CD4-positive, alpha-beta T cell treated with Interferon alpha-2 for 1 hour (primary cell): ENCODE measurements at places on chromosomes 11 and 22.

GRCh38 chr11:57357856-57358255, 19.7 kb downstream of the P2RX3 start:
- DNase-seq, result no peak

DNA sequence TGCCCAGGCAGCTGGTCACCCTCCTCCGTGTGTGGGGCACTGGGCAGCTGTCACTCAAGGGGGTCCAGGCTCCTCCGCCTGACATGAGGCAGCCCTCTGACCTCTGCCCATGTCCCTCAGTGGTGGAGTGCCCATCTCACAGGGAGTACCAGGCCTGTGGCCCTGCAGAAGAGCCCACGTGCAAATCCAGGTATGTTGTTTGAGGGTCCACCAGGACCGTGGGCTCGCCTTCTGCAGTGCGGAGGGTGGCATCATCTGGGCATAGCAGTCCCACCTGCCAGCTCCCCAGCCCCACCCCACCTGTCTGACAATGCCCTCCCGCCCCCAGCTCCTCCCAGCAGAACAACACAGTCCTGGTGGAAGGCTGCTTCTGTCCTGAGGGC, 30.5 kb downstream of the MUC2 start:
- no peak for DNase-seq

DNA sequence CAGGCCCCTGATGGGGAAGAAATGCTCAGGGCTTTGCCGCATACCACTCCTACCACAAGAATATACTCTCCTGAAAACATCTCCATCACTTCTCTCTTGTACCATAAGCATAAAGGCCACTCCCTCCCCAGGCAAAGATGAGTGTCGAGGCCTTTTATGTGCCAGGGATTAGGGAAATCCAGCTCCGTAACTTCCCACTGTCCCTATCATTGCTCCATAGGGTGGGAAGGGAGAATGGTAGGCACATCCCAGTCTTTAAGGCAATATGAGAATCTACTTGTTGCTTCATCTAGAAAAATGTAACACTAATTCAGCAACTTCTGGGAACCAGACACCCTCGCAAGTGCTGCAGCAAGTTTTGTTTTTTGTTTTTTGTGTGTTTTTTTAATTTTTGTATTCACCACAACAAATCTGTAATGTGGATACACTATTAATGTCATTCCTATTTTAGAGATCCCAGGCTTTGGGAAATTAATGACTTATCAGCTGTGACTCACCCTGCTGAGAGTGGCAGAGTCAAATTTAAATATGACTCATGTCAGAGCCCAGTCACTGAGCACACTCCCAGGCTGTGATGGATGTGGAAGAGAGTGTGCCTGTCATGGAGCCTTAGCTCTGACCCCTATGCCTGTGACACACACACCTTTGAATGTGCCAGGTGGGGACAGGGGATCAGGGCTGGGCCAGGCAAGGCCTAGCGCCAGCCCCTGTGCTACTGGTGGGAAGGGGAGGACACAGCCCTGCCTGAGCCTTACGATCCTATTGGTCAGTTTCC, 23.4 kb downstream of the PANX1 start:
- no peak for DNase-seq

GRCh38 chr22:23219822-23220484, 39.6 kb downstream of the BCR start:
- peak; percentile 47 for DNase-seq

DNA sequence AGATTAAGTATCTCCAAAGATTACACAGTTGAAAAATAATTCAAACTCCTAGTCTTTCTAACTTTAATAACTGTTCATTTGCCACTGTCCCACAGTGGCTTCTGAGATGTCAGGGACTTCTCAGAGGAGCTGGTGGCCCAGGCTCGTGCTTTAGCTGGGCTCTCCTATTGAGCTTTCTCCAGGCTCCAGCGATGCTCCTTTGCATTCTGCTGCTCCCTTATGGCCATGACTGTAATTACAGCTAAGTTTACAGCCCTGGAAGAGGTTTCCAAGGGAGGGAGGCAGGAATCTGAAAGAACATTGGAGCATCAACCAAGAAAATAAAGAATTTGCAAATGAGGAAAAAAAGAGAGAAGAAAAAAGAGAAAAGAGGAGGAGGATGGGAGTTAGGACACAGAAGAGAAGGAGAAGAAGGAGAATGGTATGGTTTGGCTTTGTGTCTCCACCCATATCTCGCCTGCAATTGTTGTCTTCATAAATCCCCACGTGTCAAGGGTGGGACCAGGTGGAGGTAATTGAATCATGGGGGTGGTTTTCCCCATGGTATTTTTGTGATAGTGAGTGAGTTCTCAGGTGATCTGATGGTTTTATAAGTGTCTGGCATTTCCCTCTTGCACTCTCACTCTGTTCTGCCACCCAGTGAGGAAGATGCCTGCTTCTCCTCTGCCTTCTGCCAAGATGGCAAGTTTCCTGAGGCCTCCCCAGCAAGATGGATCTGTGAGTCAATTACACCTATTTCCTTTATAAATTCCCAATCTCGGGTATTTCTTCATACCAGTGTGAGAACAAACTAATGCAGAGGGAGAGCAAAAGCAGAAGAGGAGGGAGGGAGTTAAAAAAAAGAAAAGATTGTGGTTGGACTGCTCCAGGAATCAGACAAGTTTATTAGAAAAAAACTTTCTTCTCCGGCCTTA, 857.0 kb downstream of the KCNA4 start:
- DNase-seq, result no peak

GRCh38 chr11:116927163-116927974, 89.9 kb upstream of the APOA1 start:
- peak; percentile 73 for DNase-seq

DNA sequence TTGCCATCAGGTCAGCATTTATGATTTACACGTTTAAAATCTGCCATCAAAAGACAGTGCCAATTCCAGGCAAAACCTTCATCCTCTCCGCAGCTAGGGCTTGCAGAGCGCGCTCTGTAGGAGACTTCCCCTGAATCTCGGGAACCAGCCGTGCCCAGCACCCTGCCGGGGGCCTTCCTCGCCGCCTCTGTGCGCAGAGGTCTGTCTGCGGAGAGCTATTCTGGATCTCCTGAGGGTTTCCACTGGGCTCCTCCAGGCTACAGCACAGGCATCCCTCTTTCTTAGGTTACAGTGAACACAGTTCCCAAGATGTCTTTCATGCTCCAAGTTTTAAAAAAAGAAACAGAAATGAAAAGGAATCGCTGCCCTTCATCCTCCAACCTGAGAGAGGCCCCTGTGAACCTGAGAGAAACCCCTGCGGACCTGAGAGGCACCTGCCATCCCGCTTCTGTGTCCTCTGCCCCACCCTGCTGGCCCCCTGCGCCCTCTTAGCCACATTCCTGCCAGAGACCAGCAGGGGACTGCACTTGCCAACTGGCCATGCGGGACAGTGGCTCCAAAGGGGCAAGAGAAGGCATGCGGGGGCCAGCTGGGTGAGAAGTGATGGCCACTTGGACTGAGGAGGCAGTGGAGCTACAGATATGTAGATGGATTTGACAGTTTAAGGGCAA, 16.1 kb downstream of the TP53AIP1 start:
- DNase-seq, result no peak

DNA sequence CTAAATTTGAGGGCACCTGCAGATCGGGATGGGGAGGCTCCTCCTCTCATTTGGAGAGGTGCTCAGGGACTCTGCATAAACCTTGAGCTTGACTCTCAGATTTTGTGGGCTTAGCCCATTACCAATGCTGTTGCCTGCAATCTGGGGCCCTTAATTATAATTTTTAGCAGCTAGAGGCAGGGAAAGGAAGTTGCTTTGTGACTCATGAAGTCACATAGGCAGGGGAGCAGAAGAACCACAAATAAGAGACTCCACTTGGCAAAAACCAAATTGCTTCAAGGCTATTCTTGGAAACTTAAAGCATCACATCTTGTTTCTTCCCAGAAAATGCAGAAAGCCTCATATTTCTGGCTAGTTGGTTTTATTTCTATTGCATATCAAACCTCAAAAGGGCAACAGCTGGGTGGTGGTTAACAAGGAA, 46.9 kb downstream of the MICAL2 start:
- peak; percentile 22 for DNase-seq

DNA sequence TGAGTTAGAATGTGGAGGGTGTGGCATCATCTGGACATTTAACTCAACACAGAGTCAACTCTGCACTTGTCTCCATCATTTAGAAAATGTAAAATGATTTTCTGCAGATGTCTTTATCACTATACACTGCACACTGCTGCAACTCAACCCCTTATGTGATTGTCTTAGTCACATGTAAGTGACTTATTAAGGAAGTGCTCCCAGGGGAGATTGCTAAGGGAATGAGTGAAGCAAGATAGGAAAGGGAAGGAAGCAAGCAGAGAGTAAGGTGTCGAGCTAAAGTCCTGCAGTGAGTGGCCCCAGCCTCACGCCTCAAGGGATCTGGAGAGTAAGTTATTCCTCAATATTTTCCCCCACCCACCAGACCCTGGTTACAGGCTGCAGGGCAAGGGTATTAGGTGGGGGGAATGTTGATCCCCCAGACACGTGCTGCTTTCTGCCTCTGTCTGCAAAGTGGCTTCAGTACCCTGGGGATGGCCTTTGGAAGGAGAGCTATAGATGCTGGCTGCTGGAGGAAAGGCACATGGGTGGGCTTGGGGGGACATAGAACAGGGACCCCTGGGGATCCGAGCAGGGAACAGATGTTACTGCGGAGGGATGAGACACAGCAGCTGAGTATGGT, 7.2 kb upstream of the CBX6 start:
- DNase-seq, result no peak

DNA sequence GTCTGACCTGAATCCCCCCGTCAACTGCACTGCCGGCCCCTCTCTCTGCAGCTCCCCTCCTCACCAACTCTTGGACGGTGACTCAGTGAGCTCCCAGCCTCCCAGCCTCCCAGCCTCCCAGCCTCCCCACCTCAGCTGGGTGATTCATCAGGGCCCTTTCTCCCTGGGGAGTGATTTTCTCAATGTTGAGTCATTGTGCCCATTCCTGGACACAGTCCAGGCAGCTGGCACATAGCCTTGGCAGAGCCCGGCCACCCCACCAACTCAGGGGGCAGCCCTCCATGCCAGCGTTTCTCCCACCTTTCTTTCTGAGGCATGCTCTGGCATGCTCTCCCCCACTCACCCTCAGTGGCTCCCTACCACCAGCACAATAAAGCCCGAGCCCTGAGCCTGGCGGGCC, 30.7 kb downstream of the PDE2A start:
- no peak for DNase-seq

DNA sequence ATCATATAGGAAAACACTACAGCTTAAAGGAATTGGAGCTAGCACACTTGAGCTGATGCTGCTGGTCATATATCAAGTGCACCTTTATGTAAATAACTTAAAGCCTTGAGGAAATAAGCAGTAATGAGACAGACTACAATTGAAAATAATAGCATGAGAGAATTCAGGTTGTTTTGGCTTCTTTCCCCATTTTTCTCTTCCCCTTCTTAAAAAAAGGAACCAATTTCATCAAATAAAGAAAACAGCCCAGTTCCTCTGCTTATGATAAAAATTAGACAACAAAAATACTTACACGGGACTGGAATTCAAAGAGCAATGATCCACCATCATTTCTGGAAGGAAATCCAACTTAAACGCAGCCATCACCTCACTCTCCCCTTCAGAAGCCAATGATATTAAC, 50.2 kb upstream of the RAPSN start:
- no peak for DNase-seq

- no peak for DNase-seq
Observed at GRCh38 chr11:118933486-118933885, 7.8 kb upstream of the BCL9L start.

DNA sequence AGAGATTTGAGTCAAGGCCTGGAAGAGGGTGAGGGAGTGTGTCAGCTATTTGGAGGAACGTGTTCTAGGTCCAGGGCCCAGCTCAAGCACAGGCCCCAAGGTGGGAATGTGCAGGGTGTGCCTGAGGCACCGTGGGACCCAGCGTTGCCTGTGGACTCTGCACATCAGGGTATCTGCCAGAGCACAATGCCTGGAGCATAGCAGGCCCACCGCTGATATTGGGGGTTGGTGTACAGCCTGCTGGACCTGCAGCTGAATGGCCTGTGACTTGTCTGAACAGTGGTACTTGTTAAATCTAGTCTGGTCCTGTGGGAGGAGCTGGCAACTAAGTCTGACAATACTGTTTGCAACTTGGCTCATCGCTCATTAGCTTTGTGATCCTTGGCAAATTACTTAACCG, 131.7 kb downstream of the GRIK4 start:
- DNase-seq, result no peak

DNA sequence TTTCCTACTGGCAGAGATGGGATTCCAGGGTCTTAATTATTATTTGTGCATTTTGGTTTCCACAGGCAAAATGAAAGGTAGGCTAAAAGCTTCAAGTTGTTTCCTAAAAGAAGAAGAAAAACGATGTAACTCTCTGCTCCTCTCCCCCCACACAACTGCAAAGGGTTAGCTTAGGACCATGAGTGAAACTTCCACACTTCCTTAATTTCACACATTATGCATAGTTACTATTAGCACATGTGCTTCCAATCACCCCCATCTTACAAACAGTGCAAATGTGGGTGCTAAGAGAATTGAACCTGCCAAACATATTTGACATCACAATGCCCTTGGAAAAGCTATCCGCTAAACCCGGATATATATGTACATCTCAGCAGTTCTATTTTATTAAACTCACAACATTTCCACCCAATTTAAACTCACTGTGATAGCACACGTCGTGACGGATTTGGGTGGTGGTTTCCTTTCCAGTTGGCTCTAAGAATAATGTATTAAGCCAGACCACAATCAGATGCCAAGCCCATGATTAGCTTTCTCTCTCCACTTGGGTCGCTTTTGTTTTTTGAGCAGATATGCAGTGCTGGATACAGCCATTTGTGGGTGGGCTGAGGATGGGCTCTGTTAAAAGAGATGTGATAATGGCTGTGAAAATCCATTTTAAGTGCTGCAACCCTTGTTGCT, 245.0 kb upstream of the POU2AF2 start:
- no peak for DNase-seq

- no peak for DNase-seq
Observed at GRCh38 chr11:11568651-11569229, 53.1 kb downstream of the GALNT18 start.

- DNase-seq, result no peak
Observed at GRCh38 chr11:69694781-69695180, 9.0 kb downstream of the FGF19 start.

GRCh38 chr11:100709233-100709957, 22.3 kb downstream of the ARHGAP42 start:
- DNase-seq, result no peak

DNA sequence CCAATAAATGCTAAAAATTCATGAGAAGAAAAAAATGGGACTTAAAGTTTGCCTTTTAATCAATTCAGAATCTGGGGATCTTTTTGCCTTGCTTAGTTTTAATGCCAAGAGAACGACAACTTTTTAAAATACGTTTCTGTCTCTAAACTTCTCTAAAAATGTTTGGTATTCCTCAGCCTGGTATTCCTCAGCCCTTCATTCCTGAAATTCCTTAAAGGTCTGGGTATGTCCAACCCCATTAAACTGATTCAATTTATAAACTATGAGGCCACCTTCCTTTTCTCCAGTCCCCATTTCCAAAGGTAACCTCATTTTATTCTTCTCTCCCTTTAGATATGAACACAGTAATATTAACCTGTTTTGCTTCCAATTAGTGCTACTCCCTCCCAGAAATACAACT, 16.6 kb downstream of the POLA2 start:
- no peak for DNase-seq

GRCh38 chr11:114124601-114125144, 65.2 kb downstream of the ZBTB16 start:
- no peak for DNase-seq
